ENCODE measurements at places on chromosomes 16 and 17.

DNA sequence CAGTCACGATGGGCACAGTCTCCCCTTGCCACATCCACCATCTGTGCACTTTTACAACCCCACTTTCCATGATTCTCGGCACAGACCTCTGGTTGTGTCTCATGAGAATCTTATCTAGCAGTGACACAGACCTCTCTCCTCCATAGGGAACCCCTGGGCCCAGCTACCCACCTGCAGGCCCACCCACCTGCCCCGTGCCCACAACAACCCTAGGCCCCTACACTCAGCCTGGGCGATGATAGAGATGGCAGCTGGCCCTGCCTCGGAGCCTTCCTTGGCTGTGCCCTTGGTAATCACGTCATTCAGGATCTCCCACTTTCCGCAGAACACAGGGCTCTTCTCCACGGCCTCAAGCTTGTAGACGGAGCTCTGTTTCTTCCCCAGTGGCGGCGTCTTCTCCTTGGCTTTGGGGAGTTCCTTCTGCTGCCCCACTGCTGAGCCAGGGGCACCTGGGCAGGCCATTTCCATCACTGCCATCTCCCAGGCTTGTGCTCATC lies 26.5 kb downstream of the MAP3K14 start:
- DNase-seq, result no peak

DNA sequence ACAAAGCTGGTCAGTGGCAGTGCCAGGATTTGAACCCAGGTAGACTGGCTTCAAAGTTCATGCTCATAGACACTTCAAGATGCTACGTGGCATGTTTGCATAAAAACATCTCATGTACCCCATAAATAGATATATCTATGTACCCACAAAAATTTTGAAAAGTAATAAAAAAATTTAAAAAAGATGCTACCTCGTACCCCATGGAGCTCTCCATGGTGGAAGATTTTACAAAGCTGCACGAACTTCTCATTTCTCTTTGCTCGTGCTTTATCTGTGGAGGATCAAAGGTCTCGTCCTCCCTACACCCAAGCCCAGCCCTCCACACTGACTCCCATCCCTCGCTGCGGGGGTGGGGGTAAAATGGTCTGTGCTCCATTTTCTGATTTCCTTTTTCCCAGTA lies 135.5 kb downstream of the HAPSTR1 start:
- no peak for DNase-seq

- DNase-seq, result no peak
Measured at GRCh38 chr17:57906910-57907309, 48.3 kb downstream of the CUEDC1 start.

DNA sequence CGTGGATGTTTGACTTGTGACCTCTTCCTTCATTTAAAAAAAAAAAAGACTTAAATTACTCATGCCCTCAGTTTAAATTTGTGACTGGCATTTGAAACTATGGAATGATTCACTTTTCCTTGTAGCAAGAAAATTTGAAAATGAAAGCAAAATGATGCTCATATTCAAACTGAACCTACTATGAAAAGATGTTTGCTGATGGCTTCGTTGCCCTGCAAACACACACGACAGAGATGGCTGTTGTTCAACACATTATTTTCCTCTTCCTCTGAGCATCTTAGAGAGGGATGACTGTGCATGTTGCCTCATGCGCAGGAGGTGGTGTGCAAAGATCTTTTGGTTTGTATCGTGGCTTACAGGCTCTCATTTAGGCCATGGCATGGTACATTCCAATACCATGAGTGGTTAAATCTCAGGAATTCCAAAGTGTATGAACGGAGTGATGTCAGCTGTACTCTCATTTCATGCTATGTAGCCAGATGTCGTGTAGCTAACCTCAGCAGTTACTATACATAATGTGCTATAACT lies 164.5 kb downstream of the PRKCA start:
- peak; percentile 27 for DNase-seq

GRCh38 chr16:50234771-50235556 lies 31.4 kb upstream of the ADCY7 start:
- no peak for DNase-seq

DNA sequence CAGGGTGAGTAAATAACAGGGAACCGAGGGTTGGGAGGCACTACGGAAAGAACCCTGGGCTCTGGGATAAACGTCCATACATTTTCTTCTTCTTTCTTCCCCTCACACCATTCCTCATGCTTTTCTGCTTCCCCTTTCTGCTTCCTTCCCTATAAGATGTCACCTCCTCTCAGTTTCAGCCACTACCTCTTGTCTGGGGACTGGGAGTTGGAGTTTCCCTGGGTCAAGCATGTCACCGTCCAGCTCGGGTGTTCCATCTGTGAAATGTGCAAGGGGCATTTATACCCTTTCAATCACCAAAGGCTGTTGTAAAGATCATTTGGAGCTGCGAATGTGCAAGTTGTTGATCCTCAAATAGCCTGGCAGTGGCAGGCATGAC lies 17.5 kb upstream of the CCL22 start:
- DNase-seq, result no peak

DNA sequence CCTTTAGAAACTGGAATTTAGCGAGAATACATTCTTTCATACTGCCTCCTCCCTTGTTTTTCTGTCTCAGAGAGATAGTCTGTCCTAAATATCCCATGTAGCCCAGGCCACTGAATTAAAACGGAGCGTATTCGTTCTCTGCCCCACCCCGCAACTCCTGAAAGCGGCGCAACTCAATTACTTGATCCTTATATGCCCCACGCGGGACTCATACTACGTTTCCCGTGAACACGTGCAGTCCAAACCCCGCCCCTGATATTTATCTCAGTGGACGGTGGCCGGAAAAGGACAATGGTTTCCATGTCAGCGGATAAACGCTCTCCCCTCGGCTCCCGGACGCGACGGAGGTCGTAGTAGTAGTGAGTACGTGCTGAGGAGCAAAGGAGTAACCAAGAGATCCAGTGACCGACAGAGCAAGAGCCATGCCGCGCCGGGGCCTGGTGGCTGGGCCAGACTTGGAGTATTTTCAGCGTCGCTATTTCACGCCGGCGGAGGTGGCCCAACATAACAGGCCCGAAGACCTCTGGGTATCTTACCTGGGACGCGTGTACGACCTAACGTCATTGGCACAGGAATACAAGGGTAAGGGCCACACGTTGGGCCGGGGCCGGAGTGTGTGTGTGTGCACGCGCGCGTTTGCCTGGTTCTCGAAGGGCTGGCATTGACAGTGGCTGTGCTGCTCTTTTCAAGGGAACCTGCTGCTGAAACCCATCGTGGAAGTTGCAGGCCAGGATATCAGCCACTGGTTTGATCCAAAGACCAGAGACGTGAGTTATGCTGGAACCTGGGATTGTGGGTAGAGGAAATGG lies at the start of gene CYB5D1:
Gene CYB5D1 (plus strand): TSS at position 291 of the 809 bp plus-strand sequence. CDS start 132 bp downstream, at position 423.
- peak; percentile 89 for DNase-seq

DNA sequence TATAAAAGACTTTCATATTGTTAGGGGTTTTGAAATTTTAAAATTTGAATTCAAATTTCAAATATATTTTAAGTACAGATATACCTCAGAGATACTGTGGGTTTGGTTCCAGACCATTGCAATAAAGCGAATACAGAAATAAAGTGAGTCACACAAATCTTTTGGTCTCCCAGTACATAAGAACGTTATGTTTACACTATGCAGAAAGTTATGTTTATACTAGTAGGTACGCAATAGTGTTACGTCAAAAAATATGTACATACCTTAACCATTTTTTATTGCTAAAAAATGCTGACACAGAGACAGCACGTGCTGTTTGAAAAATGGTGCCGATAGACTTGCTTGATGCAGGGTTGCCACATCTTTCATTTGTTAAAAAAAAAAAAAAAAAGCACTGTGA lies 19.7 kb downstream of the NUP88 start:
- DNase-seq, result no peak

DNA sequence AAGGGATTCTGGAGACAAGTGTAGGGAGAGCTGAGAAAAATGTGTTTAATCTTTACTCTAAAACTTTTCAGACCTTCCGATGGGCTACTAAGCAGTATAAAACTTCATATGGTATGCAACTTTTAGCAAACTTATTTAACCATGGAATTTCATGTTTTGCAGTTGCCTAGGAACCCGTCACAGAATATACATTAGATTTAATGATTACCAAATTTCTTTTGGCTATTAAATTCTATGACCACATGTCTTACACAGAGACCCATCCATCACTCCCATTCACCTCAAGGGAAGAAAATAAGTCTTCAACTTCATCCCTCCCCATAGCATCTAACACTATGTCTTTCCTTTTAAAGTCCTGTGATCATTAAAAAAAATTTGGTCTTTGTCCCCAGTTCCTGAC lies 54.9 kb downstream of the HS3ST3A1 start:
- DNase-seq, result no peak

DNA sequence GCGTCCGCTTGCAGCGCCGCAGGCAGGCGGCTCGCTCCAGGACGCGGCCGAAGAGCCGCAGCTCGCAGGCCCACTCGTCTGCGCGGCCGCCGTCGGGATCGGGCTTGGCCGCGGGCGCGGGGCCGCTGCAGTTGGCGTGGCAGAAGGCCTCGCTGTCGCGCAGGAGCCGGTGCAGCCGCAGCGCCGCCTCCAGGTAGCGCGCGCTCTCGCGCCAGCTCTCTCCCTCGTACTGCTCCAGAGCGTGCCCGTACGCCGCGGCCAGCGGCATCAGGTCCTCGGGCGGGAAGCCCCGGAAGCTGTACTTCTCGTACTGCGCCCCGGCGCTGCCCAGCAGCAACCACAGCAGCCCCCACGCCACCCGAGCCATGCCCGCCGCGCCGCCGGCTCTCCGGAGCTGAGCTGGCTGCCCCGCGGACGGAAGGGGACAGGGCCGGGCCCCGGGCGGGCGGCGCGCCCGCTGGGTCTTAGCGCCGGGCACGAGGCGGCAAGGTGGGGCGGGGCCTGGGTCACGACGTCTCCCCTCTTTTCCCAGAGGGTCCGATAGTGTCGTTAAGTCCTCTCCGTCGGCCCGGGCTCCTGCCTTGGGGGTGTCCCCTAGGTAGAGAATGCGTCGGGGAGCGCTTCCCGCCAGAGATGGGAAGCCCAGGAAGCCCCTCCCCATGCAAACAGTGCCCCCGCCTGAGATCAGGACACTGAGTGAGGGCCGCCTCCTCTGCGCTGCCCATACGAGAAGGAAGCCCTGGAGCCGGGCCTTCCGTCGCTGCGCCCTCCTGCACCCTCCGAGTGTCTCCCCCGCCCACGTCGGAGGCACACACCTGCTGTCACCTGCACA lies at the start of gene P3H4:
Gene P3H4 (minus strand): TSS at position 401 of the 832 bp plus-strand sequence. CDS start 34 bp downstream, at position 367.
- DNase-seq, result peak; percentile 79

DNA sequence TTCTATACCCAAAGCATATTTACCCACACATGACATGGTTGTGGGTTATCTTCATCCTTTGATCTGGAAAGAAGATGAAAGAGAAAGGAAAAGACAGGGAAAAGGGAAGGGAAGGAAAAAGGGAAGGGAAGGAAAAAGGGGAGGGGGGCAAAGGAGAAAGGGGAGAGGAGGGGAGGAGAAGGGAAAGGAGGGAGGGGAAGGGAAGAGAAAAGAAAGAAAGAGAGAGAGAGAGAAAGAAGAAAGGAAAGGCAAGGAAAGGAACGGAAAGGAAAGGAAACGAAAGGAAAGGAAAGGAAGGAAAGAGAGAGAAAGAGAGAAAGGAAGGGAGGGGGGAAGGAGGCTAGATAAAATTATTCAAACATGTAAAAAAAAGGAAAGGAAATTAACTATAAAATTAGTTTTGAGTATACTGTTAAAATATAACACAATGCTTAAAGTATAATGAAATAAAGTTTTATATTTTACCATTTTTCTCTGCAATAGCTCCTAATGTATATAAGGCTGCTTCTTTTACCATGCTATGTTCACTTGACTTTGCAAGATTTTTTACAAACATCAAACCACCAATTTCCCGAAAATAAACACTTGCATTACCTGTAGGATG lies 11.2 kb downstream of the TERB1 start:
- no peak for DNase-seq

GRCh38 chr17:49015924-49016774 lies 19.0 kb downstream of the IGF2BP1 start:
- no peak for DNase-seq

- DNase-seq, result no peak
Measured at GRCh38 chr17:69828087-69828486, 246.9 kb upstream of the KCNJ16 start.
